ENCODE measurements at places on chromosomes 3 and 15.

DNA sequence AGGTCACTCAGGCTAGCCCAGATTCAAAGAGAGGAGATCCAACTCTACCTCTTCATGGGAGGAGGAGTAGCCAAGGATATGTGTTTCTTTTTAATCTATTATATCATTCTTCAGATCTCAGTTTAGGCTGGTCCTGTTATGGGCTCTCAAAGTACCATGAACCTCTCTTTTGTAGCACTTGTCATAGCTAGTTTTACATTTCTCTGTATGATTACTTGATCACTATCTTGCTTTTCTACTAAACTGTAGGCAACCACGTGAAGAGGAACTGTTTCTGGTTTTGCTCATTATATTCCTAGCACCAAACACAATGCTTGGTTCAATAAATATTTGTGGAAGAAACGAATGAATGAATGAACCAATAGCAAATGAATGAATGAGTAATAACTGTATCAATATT lies 29.6 kb downstream of the CD86 start:
- no peak for ATAC-seq

DNA sequence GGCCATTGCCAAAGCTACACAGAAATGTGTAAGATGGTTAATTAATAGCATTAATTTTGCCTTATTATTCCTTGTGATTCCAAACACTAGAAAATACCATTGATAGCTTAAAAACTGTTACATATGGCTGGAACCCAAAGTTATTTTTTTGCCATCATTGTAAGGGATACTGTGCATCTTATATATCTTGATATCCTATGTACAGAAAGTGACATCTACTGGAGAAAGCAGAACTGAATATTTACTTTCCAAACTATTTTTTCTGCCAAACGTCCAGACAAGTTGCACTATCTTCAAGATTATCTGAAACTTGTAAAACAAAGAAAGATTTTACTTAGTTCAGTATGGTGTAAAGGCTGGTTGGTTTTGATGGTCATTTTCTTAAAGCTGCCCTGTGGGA lies 33.3 kb upstream of the MEIS2 start:
- peak; percentile 63 for ATAC-seq

GRCh38 chr3:39592311-39593050 lies 125.0 kb downstream of the MOBP start:
- no peak for ATAC-seq

GRCh38 chr3:158751316-158751715 lies 19.1 kb upstream of the RARRES1 start:
- no peak for ATAC-seq

DNA sequence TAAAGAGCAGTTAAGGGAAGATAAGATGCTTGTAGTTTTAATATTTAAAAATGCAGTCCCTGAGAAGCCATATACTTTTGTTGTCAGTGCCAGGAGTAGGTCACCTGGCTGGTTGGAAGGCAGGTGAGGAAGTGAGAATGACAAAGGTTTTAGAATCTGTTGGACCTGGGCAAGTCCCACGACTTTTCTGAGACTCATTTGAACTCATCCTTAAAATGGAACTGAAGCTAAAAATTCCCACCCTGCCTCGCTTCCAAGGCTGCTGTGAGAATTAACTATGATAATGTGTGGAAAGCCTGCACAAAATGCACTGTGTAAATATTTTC lies 77.1 kb downstream of the IQSEC1 start:
- no peak for ATAC-seq

- no peak for ATAC-seq
Observed at GRCh38 chr15:70761931-70762468, 1.4 kb downstream of the UACA start.

DNA sequence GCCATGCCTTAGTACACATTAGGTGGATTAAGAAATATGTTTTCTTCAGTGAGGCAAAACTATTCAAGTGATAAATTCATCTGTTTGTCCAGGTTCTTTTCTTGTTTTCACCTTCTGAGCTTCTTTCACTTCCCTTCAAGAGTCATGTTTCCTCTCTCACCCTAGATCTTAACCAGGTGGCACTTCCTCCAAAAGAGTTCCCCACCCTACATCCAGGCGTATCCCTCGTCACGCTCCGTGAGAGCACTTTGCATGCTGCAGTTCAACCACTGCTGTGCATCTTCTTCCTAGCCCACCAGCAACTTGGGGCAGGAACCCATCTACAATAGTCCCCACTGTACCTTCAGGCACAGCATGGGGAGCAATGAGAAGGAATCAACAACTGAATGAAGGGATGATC lies 28.9 kb downstream of the OSBPL10 start:
- ATAC-seq, result no peak

DNA sequence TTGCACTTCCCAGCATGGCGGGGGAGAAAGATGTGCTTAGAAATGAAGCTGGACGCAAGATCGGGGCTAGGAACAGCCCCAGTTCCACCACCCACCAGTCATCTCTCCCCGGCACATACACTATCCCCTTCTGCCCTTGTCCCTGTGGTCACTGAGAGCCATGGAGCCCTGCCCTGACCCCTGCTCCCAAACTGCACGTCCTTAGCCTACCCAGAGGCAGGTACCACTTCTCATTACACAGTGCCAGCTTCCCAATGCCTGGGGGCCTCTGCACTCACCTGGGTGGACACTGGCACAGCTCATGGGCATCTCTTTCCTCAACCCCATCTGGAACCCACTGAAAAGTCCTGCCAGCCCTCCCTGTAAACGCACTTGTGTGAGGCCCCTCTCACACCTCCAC lies 139.3 kb upstream of the PRR20G start:
- no peak for ATAC-seq

GRCh38 chr3:25781758-25782594 lies 1.3 kb downstream of the NGLY1 start:
- no peak for ATAC-seq

- no peak for ATAC-seq
Observed at GRCh38 chr3:72143322-72143721, 358.4 kb upstream of the PROK2 start.

DNA sequence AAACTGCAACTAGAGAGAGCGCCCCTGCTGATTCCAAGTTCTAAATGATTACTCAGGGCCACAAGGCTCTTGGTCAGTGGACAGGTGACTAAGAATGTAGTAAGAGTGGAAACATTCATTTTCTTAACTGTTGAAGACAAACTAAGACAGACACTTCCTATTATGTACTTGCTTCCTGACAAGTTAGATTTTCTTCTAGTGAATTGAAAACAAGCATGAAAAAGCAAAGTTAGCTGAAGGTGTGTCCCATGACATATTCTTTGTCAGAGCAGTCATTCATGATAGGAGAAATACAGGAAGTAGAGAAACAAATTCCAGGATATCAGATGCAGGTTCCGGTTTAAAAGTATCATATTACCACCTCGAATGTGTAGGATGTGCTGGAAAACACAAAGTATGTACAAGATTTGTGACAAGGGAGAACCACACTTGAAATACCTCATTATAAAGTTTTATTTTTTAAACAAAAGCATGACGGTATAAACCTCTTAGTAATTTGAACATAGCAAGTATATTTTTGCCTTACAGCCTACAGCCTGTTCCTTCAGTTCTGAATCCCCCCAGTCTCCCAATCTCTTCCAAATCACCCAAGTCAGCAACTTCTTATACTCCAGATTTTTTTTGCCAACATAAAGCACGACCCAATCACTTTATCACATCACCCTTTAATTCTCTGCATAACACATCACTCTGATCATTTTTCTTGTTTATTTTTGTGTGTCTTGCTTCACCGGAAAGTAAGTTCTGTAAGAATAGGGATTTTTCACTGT lies 6.2 kb downstream of the TSPAN3 start:
- peak; percentile 51 for ATAC-seq

DNA sequence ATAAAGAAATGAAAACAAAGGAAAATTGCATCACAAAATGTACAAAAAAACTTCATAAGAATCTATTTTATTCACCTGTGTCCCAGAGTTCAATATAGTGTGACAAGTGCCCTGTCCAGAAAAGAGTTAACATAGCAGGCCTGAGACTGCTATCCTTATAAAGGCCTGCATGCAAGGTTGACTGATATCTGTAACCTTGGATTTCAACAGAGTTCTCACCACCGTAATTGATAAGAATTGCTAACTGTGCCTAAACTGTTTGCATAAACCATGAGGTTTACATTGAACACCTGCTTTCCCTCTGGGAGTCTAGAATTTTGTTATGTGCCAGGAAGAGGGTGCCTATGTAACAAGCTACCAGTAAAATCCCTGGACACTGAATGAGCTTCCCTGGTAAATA lies 461.7 kb upstream of the DPH6 start:
- ATAC-seq, result no peak

All from SK-N-SH treated with all-trans-retinoic acid at 6 μM for 48 hours (cell line).